Activated T-helper 1 cell treated with anti-CD3 and anti-CD28 coated beads, Interleukin-2, amount 50 U/mL, for 16 hours (primary cell): ENCODE measurements at places on chromosomes 11 and 22.

DNA sequence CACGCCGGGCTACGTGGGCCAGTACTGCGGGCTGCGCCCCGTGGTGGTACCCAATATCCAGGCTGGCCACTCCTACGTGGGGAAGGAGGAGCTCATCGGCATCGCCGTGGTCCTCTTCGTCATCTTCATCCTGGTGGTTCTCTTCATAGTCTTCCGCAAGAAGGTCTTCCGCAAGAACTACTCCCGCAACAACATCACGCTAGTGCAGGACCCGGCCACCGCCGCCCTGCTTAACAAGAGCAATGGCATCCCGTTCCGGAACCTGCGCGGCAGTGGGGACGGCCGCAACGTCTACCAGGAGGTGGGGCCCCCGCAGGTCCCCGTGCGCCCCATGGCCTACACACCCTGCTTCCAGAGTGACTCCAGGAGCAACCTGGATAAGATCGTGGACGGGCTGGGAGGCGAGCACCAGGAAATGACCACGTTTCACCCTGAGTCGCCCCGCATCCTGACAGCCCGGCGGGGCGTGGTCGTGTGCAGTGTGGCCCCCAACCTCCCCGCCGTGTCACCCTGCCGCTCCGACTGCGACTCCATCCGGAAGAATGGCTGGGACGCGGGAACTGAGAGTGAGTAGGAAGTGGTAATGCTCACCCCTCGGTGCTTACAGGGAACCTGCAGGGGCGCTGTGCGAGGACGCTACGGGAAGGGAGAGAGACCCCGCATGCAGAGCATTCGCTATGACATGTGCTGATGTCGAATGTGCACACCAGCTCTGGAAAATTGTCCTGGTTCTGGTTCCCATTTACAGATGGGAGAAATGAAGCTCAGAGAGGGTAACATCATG, 86.4 kb upstream of the MTNR1B start:
- DNase-seq, result no peak

- DNase-seq, result no peak
Observed at GRCh38 chr11:46363455-46364005, 16.3 kb downstream of the DGKZ start.

- no peak for DNase-seq
Observed at GRCh38 chr11:31822927-31823643, 12.0 kb upstream of the PAX6 start.

- DNase-seq, result no peak
Observed at GRCh38 chr11:111476366-111476765, 35.8 kb downstream of the BTG4 start.

- DNase-seq, result no peak
Observed at GRCh38 chr22:33081686-33082590, 23.8 kb upstream of the SYN3 start.

DNA sequence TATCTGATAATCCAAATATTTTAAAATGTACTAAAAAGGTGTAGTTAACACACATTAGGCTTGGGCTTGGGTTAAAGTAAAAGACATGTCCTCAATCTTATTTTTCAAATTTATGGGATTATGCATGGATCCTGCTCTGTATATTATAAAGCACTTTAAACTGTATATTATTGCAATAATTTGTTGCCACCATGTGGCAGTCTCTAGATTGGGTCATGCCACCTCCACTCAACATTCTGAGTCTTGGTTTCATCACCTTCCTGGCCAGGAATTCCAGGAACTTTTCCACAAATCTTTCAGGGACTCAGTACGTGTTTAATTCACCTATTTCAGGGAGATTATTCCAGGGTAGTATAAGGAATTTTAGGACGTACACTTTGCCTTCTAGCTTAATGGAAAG, 695.5 kb downstream of the FAM181B start:
- DNase-seq, result no peak

GRCh38 chr11:118929501-118930093, 3.9 kb upstream of the BCL9L start:
- peak; percentile 63 for DNase-seq

GRCh38 chr11:104089481-104089880, 53.0 kb downstream of the DDI1 start:
- no peak for DNase-seq

- no peak for DNase-seq
Observed at GRCh38 chr22:29964776-29965175, 81.8 kb downstream of the MTMR3 start.

GRCh38 chr11:16606784-16607674, 131.4 kb upstream of the C11orf58 start:
- no peak for DNase-seq

DNA sequence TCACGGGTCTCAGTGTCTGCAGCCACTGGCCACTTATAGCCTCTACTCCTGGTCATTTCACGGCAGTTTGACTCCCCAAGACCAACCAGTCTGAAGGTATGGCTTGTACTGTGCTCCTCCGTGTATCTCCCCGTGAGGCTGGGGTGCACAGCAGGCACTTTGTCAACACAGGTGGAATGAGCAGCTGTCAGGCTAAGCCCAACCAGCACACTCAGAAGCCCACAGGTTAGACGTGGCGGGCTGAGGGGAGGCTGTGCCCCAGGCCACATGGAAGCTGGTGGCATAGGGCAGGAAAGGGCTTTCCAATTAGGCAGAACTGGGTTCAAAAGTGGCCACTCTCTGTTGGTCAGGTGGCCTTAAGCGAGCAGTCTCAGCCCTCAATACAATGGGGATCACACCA, 7.0 kb downstream of the TP53I11 start:
- no peak for DNase-seq

DNA sequence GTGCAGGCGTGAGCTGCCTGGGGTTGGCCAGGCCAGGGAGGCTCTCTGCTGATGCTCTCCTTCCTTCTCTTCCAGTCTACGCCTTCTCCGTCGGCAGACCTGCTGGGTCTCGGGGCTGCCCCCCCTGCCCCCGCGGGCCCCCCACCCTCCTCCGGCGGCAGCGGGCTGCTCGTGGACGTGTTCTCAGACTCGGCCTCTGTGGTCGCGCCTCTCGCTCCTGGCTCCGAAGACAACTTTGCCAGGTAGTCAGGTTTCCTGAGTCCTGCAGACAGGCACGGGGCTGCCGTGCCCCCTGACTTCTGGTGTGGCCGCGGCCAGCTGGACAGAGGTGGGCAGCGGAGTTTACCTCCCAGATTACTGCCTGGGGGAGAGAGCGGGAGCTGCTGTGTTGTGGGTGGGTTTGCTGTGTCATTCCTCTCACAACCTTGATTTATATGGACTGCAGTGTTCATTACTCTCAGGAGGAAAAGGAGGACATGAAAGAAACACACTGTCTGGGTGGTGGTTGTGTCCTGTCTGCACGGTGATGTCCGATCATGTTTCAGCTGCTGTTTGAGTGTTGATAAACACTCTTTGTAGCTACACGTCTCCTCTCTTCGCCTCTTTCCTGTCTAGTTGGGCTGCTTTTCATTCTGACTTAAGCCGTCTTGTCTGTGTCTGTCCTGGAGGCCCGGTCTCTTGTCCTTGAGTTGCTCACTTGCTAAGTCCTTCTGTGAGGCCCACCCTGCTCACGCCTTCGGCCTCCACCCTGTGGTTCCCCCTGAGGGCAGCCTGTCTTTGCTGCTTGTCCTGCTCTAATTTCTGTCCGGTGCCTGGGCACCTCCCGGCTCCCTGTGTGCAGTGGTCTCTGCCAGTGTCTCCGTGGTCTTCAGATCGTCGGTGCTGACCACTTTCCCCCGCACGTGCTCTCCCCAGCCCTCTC, 35.9 kb downstream of the MUC6 start:
- no peak for DNase-seq

- DNase-seq, result no peak
Observed at GRCh38 chr11:92979176-92979575, 9.7 kb downstream of the MTNR1B start.

DNA sequence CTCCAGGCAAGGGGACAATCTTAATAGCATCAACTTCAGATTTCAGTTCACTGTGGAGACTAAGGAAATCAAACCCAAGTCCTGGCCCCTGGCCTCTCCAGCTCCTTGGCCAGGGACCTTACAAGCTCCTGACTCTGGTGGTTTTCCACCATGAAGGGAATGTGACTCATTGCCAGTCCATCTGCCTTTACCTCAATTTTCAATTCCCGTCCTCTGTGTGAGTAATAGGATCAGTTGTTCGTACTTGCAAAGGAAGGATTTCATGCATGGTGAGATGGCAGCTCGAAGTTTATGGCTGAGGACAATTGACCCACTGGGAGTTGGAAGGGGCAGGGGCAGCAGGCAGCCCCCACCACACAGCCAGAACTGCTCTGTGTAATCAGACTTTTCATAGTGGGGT, 42.5 kb downstream of the INSC start:
- no peak for DNase-seq

GRCh38 chr11:30436801-30437200, 113.9 kb downstream of the ARL14EP start:
- DNase-seq, result no peak

DNA sequence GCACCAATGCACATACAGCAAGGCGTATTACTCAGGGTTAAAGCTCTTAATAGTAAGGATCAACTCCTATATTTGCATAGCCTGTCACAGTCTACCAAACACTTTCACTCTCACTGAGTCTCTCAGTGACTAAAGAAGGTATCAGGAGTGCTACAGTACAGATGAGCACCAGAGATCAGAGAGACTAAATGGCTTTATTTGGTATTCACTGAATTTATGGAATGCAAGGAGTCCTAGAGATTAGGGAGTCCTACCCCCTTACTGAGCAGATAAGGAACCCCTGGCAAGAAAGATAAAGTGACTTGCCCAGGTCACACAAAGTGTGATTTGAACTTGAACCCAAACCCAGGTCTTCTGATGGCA, 396.4 kb upstream of the CCDC90B start:
- no peak for DNase-seq

- DNase-seq, result no peak
Observed at GRCh38 chr11:11899401-11899800, 57.6 kb downstream of the USP47 start.

DNA sequence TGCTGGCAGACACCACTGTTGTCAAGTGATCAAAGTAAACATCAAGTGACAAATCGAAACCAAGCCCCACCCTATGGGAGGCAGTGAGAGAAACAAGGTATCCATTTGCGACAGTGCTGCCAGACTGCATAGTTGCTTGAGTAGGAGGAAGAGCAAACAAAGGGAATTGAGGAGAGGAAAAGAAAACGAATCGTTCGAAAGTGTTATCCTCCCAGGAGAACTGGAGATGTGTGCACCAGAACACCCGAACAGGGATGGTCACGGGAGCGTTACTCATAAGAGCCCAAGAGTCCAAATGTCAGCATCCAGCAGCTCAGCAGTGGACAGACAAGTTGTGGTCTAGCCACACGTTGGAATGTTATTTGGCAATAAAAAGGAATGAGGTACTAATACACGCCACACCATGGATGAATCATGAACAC, 58.4 kb upstream of the NUP50 start:
- DNase-seq, result no peak

- no peak for DNase-seq
Observed at GRCh38 chr11:96112192-96113128, 188.6 kb upstream of the MTMR2 start.

DNA sequence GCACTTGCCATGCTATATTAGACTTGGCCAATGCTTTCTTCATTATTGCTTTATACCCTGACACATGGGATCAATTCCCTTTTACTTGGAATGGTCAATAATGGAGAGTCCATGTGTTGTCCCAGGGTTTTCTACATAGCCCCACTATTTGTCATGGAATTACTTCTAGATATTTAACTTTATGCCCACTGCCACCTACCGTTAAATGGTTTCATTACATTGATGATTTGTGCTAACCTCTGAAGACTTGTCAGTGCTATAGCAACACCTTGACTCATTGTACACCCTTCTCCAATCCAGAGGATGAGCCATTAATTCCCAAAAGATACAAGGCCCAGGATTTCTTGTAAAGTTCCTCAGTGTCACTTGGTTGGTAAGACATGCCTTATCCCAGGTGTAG, 31.4 kb upstream of the SLC22A25 start:
- no peak for DNase-seq

DNA sequence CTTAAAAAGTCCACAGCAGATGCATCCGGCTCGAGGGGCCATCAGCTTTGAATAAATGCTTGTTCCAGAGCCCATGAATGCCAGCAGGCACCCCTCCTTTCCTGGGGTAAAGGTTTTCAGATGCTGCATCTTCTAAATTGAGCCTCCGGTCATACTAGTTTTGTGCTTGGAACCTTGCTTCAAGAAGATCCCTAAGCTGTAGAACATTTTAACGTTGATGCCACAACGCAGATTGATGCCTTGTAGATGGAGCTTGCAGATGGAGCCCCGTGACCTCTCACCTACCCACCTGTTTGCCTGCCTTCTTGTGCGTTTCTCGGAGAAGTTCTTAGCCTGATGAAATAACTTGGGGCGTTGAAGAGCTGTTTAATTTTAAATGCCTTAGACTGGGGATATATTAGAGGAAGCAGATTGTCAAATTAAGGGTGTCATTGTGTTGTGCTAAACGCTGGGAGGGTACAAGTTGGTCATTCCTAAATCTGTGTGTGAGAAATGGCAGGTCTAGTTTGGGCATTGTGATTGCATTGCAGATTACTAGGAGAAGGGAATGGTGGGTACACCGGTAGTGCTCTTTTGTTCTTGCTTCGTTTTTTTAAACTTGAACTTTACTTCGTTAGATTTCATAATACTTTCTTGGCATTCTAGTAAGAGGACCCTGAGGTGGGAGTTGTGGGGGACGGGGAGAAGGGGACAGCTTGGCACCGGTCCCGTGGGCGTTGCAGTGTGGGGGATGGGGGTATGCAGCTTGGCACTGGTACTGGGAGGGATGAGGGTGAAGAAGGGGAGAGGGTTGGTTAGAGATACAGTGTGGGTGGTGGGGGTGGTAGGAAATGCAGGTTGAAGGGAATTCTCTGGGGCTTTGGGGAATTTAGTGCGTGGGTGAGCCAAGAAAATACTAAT, 1.9 kb downstream of the NEAT1 start:
- no peak for DNase-seq

GRCh38 chr11:8168485-8169257, at the start of gene RIC3:
Gene RIC3, minus strand, starts transcription at chr11:8169025. Its CDS starts 36 bp downstream, at chr11:8168989.
- DNase-seq, result peak; percentile 21

GRCh38 chr11:17894929-17895658, 117.8 kb downstream of the SERGEF start:
- DNase-seq, result no peak

DNA sequence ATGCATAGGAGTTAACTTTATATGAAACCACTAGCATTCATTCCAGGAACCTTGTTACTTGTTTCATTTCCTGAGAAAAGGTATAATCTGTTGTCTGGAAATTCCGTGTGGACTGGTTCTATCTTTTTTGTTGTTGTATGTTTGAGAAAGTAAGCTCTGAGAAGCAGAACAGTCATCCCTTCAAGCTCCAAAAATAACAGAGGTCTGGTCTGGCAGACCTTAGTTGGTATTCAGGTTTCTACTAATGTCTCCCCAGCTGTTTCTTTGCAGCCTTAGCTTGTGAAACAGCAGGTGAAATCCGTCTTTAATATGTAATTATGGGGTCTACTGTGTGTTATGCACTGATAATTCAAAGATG, 2.4 kb downstream of the RNF121 start:
- DNase-seq, result no peak

DNA sequence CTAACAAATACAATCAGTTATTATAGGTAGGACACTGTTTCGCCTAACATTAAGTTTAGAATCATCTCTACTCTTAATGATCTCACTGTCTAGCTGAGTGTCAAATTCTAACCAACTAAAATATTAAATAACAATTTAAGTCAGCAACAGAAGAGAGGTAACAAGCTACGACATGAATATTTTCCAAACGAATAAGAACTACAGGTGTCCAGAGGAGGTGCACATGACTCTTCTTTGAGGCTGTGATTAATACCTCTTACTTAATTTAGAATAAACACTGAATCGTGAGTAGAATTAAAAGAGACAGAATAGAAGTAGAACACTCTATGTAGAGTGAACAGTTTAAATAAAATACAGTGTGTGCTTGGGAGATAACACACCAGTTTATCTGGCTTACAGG, 619.0 kb upstream of the ARHGAP42 start:
- no peak for DNase-seq
